ENCODE measurements at places on chromosomes 16 and 17.

- no peak for DNase-seq
Measured at GRCh38 chr16:3289998-3290673, 6.8 kb downstream of the ZNF263 start.

GRCh38 chr16:66525396-66526180 lies 24.3 kb downstream of the TK2 start:
- no peak for DNase-seq

- no peak for DNase-seq
Measured at GRCh38 chr17:68613739-68614298, 12.7 kb upstream of the FAM20A start.

DNA sequence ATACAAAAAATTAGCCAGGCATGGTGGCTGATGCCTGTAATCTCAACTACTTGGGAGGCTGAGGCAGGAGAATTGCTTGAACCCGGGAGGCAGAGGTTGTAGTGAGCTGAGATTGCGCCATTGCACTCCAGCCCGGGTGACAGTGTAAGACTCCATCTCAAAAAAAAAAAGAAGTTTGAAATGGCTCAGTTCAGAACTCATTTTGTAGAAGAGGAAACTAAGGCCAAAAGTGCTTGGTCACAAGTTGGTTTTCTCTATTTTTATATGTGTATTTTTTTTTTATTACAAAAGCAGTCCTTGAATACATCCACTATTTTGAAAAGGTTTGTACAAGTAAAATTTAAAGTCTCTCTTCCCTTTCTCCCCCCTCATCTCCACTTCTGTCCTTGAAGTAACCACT lies 5.5 kb downstream of the TAC4 start:
- DNase-seq: no peak

DNA sequence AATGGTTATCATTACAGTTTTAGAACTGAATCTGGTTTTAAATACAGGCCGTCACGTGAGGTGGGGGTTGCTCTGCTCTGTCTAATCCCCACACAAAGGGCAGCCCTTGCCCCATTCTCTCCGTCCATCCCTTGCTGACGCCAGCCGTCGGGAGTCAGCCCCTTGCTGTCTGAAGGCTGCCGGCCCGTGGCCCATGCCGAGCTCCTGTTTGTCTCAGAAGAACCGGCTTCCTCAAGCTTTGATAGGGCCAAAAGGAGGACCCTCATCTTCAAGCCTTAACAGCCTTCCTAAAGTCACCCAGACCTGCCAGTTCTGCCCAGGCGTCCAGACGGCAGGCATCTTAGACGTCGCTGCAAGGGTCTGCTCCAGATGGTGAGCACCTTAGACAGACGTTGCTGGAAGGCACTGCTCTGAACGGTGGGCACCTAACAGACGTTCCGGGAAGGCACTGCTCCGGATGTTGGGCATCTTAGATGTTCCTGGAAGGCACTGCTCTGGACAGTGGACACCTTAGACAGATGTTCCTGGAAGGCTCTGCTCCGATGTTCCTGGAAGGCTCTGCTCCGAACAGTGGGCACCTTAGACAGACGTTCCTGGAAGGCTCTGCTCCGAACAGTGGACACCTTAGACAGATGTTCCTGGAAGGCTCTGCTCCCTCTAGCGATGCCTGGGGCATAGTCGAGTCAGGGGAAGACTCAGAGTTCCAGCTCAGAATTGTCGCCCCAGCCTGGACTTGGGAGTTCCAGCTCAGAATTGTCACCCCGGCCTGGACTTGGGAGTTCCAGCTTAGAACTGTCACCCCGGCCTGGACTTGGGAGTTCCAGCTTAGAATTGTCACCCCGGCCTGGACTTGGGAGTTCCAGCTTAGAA lies 35.1 kb upstream of the CHMP6 start:
- no peak for DNase-seq

DNA sequence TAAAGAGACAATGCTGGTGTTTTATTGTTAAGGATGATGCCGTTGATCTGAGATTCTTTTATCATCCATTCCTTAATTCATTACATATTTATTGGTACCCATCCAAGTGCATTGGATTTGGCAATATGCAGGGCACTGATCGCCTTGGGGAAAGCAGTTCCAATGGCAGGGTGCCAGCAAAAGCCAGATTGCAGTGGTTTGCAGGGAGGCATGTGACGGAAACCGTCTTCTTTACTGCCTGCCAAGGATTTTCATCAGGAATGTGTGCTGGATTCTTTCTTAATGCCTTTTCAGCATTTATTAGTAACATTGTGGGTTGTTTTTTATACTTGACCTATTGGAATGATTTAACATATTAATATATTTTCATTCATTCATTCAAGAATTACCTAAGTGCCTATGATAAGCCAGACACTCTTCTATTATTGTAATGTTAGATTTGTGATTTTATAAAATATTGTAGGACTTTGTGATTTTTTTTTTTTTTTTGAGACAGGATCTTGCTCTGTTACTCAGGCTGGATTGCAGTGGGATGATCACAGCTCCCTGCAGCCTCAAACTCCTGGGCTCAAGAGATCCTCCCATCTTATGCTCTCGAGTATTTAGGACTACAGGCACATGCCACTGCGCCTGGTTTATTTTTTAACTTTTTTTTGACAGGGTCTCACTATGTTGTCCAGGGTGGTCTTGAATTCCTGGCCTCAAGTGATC lies 93.4 kb upstream of the TNRC6A start:
- no peak for DNase-seq

DNA sequence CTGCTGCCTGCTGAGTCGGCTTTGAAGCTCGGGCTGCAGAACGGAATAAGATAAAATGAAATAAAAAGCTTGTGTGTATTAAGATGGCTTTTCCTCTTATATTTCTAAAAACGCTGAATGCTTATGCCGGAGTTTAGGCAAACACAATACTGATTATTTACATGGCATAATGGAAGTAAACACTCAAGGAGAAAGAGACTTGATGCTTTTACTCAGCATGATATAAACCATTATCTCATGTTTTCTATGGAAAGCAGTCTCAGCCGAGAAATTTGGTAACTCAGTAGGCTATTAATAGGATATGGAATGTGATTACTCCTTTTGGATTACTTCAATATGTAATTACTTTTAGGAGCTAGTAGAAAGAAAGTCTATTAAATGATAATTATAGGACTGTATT lies 153.3 kb downstream of the CDH11 start:
- no peak for DNase-seq

DNA sequence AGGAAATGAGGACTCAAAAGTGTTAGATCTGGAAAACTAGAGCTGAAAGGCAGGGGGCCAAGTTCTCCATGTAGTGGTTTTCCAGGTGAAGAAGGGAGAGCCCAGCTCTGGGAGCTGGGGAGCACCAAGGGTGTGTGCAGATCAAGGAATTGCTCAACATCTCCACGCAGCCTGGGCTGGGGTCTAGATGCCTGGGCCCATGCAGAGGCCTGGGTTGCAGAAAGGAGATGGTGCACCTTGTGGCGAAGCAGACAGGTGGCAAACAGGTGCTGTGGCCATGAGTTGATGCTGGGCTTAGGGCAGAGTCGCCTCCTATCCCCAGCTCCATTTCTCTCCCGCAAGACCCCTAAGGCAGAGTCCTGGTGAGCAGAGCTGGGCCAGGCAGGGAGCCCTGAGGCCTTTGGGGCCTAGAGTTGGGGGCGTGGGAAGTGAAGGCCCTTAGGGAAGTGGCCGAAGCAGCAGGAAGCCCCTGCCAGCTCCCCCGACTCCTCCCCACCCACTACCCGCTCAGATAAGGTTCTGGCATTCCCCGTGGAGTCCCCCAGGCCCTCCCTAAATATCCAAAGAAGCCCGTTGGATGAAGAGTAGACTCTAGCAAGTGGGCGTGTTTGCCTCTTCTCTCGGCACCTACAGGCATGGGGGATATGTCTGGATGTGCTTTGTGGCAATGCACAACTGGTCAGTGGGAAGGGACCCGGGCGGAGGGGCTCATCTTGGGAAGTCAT lies 777 bp downstream of the FOXN1 start:
- no peak for DNase-seq

- DNase-seq: no peak
Measured at GRCh38 chr17:12953156-12953555, 64.7 kb downstream of the ELAC2 start.

GRCh38 chr17:60040843-60041242 lies 37.9 kb downstream of the HEATR6 start:
- no peak for DNase-seq

DNA sequence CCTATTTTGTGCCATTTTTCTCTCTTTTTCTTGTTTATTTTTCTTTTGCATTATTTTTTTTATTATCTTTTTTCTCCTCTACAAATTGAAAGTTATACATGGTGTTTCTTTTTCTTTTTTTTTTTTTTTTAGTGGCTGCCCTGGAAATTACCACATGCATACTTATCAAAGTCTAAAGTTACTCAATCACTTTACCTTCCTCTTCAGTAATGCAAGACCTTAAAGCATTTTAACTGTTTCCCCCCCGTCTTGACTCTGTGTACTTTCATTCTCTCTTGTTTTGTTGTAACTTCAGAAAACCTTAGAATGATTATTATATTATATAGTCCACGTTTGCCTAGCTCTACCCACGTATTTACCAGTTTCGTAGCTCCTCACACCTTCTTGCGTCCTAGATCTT lies 33.3 kb upstream of the SMPD3 start:
- no peak for DNase-seq

- no peak for DNase-seq
Measured at GRCh38 chr16:4032768-4033167, 83.5 kb downstream of the ADCY9 start.

DNA sequence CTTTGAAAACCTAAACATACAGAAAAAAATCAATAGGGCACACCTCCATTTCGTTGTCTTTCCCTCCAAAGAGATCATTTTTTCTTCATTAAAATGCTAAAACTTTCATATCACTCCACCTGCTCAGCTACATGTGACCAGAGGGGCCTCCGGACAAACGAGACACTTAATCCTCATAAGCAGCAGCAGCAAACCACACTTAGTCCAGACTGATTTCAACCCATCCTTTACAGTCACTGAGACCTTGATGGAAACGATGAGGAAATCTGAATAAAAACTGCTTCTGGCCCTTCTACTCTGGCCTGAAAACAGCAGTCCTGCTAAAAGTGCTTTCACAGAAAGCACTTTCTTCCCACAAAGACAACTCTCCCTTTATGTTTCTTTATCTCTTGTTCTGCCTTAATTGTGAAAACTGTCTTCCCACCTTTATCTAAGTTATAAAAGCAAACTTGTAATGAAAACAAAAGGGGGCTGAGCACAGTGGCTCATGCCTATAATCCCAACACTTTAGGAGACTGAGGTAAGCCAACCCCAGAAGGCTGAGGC lies 4.6 kb downstream of the ANKRD11 start:
- no peak for DNase-seq

DNA sequence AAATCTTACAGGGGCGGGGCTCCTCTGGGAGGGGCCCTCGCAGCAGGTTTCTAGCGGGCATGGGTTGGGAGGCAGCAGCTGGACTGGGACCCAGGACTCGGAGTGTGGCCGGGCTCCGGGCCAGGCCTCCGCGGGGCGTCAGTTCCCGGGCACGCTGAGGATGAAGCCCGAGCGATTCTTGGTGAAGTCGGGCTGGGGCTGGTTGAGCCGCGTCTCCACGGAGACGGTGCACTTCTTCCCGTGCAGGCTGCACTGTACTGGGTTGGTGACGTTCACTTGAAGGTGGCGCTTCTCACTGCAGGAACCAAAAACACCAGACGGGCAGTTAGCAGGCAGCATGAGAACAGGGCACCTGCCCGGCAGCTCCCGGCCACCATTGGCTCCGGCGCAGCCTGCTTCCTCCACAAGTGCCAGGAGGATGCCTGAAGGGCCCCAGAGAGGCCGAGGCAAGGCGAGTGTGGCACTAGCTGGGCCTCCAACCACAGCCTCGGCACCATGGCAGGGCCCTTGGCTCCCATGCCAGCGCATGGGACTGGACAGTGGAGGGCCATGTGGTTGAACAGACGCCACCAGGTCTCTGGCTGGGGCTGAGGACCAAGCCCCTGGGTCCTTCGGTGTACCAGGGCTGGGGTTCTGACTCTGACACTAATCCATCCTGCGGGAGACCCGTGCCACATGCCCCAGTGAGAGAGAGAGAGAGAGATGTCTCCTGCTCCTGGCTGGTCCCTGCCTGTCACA lies 8.0 kb downstream of the CDK5R1 start:
- DNase-seq: no peak

- no peak for DNase-seq
Measured at GRCh38 chr16:49487746-49488145, 114.1 kb downstream of the C16orf78 start.

GRCh38 chr17:28041844-28042656 lies 427 bp upstream of the NLK start:
- no peak for DNase-seq

GRCh38 chr16:31403590-31404352 lies 10.6 kb downstream of the ITGAD start:
- DNase-seq: no peak

Data from central memory CD8-positive, alpha-beta T cell (primary cell).